ENCODE measurements at places on chromosomes 3 and 15. TPM values are rescaled to one million over a fixed set of nuclear protein-coding genes. Genes with fewer than 3 reads are reported as not detected.

OSTN gene
- not detected for total RNA-seq

KY gene
- total RNA-seq = 0.69 TPM

HTR3E gene
- not detected for total RNA-seq

HEXA gene
- total RNA-seq = 74.7 TPM

GADL1 gene
- 1.9 TPM for total RNA-seq

CASR gene
- not detected for total RNA-seq

SLC28A2 gene
- total RNA-seq = not detected

FAM107A gene
- total RNA-seq = 0.16 TPM

APOD gene
- total RNA-seq = 1.2 TPM

AADAC gene
- total RNA-seq = 0.09 TPM

GPR62 gene
- not detected for total RNA-seq

UBE2E2 gene
- total RNA-seq = 20.4 TPM

KLHDC8B gene
- 67.5 TPM for total RNA-seq

RBMS3 gene
- 50.8 TPM for total RNA-seq

ITIH1 gene
- not detected for total RNA-seq

FOXL2 gene
- total RNA-seq = under 0.01 TPM

SLC24A1 gene
- total RNA-seq = 4.1 TPM

GHRL gene
- not detected for total RNA-seq

SNX33 gene
- total RNA-seq = 21.8 TPM

BCHE gene
- total RNA-seq = 10.4 TPM

DPPA4 gene
- total RNA-seq = not detected

SLITRK3 gene
- not detected for total RNA-seq

LCTL gene
- 1.0 TPM for total RNA-seq

ELL3 gene
- 10.7 TPM for total RNA-seq

ARID3B gene
- 1.0 TPM for total RNA-seq

DAPK2 gene
- total RNA-seq = 1.2 TPM

POTEB2 gene
- not detected for total RNA-seq

TMEM44 gene
- 8.5 TPM for total RNA-seq

PRR20G gene
- total RNA-seq = not detected

DTX3L gene
- total RNA-seq = 14.2 TPM

NPAP1 gene
- total RNA-seq = under 0.01 TPM

GJD2 gene
- total RNA-seq = not detected

CLRN1 gene
- total RNA-seq = not detected

CCR3 gene
- 0.09 TPM for total RNA-seq

EPHA3 gene
- total RNA-seq = 0.16 TPM

TMEM158 gene
- 19.7 TPM for total RNA-seq

SEMA6D gene
- total RNA-seq = 4.9 TPM

OR5K2 gene
- not detected for total RNA-seq

ZNF80 gene
- not detected for total RNA-seq

MAP3K13 gene
- total RNA-seq = 6.8 TPM

CMTM8 gene
- 0.09 TPM for total RNA-seq

ZPLD1 gene
- under 0.01 TPM for total RNA-seq

LRRN1 gene
- total RNA-seq = not detected

RPL4 gene
- 1,294 TPM for total RNA-seq
